Activated CD4-positive, alpha-beta T cell treated with anti-CD3 and anti-CD28 coated beads for 24 hours (primary cell): ENCODE measurements at places on chromosomes 5 and 9.

DNA sequence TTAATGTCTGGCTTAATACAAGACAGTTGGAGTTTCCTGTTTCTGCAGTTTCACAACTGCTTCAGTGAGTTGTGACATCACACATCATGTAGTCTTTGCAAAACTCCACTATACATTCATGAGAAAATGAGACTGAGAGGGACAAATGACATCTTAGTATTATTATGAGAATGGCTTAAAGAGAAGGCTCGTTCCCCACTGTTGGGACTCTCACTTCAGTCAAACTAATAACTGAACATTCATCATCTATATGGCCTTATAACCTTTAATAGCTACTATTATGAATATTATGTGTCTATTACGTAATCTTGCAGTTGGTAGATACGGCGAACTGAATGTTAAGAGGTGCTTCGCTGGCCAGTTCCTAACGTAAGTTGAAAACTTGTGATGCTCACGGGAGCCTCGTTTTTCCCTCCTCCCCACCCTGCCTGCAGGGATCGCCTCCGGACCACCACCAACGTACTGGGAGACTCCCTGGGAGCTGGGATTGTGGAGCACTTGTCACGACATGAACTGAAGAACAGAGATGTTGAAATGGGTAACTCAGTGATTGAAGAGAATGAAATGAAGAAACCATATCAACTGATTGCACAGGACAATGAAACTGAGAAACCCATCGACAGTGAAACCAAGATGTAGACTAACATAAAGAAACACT, 79.4 kb downstream of the SLC1A3 start:
- no peak for DNase-seq

- DNase-seq = no peak
Measured at GRCh38 chr9:97980479-97980803, 2.7 kb upstream of the ANP32B start.

DNA sequence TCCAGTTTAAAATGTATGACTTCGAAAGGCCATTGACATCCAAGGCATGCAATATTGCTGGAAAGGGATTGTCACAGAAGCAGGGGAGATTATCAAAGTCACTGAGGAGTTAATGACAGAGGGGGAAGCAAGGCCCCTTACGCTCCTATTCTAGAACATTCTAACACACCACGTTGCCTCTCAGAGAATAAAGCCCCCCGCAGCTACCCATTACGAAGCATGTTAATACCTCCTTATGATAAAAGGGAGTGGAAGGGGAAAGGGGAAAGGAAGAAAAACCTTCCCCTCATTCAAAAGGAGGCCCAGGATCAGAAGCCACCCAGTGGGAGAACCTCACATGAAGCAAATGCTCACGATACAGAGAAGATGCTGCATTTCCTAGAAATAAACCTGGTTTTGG, 213.6 kb downstream of the DAB2IP start:
- no peak for DNase-seq

DNA sequence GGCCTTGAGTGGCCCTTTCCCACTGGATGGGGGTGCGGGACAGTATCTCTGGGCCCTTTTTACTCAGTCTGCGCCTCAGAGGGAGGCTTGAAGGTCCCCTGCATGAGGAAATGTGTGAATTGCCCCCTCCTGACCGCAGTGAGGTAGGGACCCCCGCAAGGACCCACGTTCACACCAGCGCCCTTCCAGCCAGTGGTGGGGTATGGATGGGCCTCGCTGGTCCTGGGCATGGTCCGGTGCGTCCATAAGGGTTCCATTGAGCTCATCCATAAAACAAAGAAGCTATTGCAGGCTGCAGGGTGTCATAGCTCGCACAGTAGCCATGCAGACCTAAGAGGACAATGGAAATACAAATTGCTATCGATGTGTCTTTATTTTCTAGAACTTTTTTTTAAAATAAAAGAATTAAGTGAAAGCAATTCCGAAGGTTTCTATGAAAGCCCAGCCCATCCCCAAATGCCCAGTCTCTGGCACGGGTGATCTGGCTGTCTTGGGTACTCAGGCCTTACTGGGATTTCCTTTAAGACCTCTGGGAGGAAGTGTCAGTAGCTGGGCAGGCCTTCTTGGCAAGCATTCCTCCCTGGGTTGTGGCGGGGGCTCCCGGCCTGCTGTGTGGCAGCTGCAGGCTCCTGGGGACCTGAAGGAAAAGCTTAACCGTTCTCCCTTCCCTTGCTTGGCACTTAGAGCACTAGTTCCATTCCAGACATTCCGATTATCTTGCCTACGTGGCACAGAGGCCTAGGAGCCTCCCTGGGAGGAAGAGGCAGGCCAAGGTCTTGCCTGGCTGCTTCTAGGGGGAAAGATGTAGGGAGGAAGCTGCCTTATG, 1.5 kb upstream of the SEMA5A start:
- no peak for DNase-seq
